ENCODE measurements at places on chromosomes 2 and 18.

GRCh38 chr18:55405893-55406406 is 182.0 kb downstream of the TCF4 start:
- DNase-seq, result no peak

DNA sequence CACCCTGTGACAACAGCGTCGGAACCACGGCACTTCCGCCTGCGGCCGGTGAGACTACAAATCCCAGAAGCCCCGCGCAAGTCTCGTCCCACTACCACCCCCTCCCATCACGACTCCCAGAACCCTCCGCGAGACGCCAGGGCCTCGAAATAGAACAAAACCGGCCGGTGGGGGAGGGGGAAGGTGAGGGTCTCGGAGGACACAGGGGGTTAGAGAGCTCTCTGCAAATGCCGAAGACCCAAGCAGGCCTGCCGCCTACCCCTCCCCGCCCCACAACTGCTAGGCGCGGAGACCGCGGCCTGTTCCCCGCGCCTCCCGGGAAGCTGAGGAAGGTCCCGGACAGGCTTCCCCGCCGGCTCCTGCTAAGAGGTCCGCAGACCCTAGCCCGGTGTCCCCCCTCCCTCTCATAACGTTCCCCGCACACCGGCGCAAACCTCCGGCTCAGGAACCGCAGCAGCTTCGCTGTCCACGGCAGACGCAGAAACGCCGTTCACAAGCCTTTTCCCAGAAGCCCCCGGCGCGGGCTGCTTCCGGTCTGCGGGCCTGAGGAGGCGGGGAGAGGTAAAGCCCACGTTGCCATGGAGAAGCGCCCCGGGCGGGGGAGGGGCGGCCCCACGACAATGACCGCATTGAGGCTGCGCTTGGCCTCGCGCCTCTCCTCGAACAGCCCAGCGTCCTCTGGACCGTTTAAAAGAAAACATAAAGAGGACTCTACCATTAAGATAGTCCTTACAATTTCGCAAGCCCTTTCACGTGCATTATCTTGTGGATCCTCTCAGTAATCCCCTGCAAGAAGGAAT is at the start of gene ZNF24:
Gene ZNF24 (minus strand): TSS at position 485 of the 800 bp plus-strand sequence. CDS start 3,770 bp downstream, outside the sequence.
- DNase-seq, result peak; percentile 97

GRCh38 chr2:192687015-192687414 is 492.3 kb upstream of the TMEFF2 start:
- DNase-seq, result no peak

- no peak for DNase-seq
Observed at GRCh38 chr2:218875692-218876246, 4.9 kb upstream of the WNT10A start.

- no peak for DNase-seq
Observed at GRCh38 chr2:14557916-14558315, 74.6 kb upstream of the LRATD1 start.

DNA sequence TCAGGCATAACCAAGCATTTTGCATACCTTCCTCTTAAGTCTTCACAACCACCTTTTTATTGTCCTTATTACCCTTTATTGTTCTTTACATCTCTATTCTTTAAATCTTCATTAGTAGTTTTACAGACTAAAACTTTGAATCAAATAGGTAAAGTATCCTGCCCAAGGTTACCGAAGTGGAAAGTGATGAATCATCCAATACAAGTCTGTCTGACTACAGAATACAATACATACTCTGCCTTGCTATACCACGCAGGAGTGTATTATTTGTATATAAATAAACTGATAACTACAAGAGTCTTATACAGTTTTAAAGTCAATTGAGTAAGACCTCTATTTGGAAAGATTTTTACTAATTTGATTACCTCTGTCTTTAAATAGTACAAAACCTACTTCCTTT is 196.0 kb downstream of the ZEB2 start:
- DNase-seq, result no peak

DNA sequence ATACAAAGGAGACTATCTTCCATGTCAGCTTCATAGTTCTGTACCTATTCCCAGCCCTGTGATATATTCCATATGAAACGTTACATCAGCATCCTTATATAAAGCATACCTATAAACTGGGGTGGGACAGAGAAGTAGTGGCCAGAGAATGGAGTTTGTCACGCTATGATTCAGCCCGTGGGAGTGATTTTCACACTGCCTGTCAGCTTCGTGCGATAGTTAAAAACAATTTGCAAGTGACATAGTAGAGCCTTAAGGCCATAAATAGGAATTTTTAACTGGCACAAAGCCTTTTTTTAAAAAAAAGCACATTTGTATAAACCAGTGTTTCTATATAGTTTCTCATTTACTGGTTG is 30.2 kb downstream of the PKP4 start:
- no peak for DNase-seq

GRCh38 chr2:15874854-15875804 is 65.2 kb upstream of the MYCN start:
- no peak for DNase-seq
